ENCODE measurements at places on chromosomes 16 and 17. TPM values are rescaled to one million over a fixed set of nuclear protein-coding genes. Genes with fewer than 3 reads are reported as not detected.

The ITGAL gene
- total RNA-seq, result not detected

The PROCA1 gene
- 0.53 TPM for total RNA-seq

DNA sequence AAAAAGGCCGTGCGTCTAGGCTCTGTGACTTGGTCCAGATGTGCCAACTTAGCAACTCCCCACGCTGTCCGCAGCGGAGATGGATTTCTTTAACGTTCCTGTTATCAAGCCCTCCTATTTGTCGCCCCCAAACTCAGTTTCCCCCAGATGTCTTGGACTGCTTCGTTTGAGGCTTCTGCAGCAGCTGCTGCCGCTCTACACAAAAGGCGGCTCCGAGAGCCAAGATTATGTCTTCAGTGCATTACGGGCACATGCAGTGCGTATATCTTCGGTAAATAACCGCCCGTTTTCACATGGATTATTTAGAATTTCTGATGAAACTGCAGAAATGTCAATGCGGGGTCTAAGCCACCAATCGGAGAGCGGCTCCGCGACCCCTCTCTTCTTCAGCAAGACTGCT, 240.6 kb upstream of the ZFHX3 start:
- no peak for DNase-seq

The NLK gene
- 19.3 TPM for total RNA-seq

DNA sequence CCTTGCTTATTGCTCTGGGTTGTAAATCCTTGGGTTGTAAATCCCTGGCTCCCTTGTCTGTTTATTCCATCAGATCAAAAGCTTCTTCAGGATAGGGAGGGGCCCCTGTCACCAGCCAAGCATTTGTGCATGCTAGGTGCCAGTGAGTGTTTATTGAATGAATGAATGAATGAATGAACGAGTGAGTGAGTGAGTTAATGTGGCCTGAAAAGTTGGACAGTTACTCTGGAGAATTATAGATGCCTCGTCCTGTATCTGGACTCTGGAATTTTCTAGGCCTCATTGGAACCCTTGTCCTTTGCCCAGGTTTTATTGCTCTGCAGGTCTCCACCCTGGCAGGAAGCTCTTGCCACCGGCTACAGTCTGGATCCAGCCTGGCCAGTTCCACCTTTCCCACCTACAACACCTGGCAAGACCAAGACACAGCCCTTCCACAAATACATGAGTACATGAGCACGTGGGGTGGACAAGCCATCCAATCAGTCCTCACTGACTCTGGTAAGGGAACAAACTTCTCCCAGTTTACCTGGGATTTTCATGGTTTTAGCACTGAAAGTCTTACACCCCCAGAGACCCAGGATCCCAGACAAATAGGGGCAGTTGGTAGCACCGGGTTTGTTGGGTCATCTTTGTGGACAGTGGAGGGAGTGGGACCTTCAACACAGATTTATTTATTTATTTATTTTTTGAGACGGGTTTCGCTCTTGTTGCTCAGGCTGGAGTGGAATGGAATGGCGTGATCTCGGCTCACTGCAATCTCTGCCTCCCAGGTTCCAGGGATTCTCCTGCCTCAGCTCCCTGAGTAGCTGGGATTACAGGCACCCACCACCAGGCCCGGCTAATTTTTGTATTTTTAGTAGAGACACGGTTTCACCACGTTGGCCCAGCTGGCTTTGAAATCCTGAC, 14.7 kb upstream of the CDH1 start:
- no peak for DNase-seq

DNA sequence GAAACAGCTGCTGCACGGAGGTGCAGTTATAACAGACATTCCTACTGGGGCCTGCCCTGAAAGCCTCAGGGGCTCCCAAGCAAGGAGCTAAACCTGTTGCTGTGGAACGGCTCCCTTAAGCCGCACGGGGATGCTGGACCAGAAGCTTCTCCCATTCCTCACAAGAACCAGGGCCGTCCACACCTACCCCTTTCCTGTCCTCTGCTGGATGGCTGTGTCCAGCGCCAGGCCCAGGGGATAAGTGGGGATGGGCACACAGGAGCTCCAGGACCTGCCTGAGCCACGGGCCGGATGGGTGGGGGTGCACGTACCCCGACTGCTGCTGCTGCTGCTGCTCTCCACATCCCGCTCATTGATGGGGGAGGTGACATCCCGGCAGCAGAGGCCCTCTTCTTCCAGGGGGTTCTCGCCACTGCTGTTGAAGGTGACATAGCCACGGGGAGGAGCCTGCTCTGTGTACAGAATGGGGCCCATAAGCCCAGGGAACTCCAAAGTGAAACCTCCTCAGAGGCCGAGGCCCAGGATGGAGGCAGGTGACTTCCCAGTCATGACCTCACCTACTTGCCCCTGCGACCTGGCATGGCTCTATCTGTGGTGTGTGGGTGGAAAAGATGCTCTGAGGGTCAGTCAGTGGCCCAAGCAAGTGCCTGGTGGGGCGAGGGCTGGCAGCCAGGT, 8.6 kb downstream of the NUDT16L1 start:
- DNase-seq, result no peak

DNA sequence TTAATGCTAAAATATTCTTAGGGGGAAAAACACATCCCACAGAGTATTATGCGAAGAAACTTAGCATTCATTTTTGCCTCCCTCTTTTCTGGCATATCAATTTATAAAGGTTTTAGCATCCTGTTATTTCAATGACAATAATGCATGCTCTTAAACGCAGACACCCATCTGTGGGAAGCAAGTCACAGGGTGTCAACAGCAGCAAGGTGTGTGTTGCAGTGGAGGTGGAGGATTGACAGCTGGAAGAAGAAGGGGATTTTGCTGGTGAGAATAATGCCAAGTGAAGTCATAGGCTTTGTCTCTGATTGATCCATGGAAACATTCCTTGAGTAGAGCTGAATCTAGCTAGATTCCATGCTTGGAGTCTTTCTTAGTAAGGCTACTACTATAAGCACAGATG, 498.1 kb downstream of the NPIPA7 start:
- no peak for DNase-seq

The TMC5 gene
- total RNA-seq, result not detected

- DNase-seq, result peak; percentile 100
Measured at GRCh38 chr17:47279062-47279801, 25.6 kb downstream of the ITGB3 start.

The NME1 gene
- total RNA-seq, result 437 TPM

- DNase-seq, result no peak
Measured at GRCh38 chr17:40864661-40865390, 2.2 kb downstream of the KRT12 start.

- DNase-seq, result no peak
Measured at GRCh38 chr16:15897834-15898254, 9.4 kb upstream of the CEP20 start.

DNA sequence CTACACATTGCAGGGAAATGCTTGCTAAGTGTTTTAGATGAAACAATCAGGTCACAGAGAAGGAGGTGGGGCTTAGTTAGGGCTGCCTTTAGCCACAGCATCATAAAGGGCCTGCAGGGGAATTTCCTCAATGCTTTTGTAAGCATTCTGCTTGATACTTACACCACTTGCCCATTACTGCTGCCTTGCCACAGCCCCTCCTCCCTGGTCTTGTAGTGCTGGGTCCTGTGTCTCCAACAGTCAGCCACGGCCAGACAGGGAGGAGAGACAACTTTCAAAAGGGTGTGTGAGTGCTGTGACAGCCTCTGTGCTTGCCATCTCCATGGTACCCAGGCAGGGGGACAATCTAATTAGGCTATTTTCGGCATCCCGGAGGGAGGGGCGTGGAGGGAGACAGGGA, 111.2 kb downstream of the SHISA9 start:
- no peak for DNase-seq

- DNase-seq, result peak; percentile 87
Measured at GRCh38 chr16:4410335-4411075, 5.9 kb downstream of the CORO7 start.

- no peak for DNase-seq
Measured at GRCh38 chr17:82000803-82001570, 21.7 kb downstream of the CENPX start.

The GNG13 gene
- not detected for total RNA-seq

- no peak for DNase-seq
Measured at GRCh38 chr16:30077656-30078055, 1.9 kb downstream of the PPP4C start.

GRCh38 chr17:36940313-36941264, 3.3 kb downstream of the LHX1 start:
- DNase-seq, result no peak

GRCh38 chr16:10694830-10695229, at the start of gene TEKT5:
Gene TEKT5, minus strand, starts transcription at chr16:10694930. Its CDS starts 57 bp downstream, at chr16:10694873.
- no peak for DNase-seq

- no peak for DNase-seq
Measured at GRCh38 chr17:50263331-50264262, 10.7 kb upstream of the TMEM92 start.

DNA sequence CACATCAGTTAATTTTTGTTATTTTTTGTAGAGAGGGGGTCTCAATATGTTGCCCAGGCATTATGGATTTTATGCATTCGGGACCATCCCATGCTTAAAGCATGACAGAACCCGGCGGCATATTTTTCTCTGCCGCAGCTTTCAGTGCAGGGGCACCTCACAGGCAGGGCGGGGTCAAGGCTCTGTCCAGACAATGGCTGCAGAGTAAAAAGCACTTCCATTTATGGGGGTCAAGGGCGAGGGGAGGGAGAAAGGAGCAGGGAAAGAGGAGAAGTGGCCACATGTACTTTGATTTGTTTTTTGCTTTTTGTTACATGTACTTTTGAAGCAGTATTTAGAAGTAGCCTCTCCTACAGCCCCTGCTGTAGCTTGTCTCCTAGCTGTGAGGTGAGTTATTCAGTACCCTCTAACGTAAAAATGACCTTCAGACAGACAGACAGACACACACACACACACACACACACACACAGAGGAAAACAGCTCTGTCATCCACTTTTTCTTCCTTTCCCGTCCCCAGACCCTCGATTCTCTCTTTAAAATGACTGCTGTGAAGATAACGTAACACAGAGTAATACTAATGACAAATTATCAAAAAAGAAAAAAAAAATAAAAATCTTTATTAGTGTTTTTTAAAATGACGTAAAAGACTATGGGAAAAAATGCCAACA, 856 bp upstream of the SCPEP1 start:
- no peak for DNase-seq

DNA sequence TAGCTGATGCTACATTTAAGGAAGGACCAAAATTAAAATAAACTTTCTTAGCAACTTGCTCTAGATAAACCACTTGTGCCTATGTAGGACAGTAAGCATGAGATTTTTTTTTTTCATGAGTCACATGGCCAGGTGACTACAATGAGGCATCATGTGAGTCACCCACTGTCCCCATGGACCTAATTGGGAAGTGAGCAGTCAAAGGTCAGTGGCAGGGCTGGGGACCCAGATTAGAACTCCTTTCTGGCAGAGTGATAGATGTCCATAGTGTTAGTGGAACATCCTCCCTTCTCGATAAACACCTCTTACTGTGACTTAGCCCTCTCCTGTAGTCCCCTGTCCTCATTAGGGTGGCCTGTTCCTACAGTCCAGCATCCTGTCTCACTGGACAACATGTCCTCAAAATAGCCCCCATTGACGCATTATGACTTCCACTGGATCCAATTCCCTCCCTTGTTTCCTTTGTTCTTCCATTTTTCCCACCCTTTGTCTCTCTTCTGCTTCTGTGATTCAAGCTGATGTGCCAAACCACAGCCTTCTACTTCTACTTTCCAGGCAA, 12.4 kb downstream of the ITGB3 start:
- peak; percentile 89 for DNase-seq

The SLC6A4 gene
- total RNA-seq, result not detected

The SLC9A5 gene
- total RNA-seq, result 1.2 TPM

DNA sequence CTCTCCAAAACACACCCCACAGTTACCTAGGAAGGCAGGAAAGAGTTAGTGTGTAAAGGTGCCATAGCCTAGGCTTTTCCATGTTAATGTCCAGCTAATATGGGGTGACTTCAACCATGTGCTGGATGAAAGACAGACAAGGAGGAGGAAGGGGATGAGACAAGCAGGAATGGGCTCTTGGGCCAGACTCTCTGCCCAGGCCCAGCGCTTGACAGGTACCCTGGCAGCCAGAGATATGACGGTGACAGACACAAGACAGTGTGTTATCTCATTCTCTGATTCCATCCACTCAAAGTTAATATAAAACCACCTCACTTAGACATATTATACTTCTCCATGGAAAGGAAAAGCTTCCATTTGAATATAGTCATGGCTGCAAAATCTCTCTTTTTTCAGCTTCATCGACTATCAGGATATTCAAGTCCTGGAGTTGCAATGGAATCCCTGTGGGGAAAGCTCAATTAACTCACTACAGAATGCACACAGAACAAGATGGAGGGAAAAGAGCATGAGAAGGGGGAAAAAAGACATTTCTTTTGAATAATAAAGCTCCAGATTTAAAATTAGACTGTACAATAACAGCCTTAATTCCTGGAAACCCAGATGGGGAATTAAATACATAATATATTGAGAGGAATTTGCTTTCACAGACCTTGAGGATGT, 596.7 kb downstream of the TOX3 start:
- no peak for DNase-seq

GRCh38 chr17:10631048-10631700, 25.9 kb downstream of the MYH3 start:
- no peak for DNase-seq

The TAT gene
- total RNA-seq, result not detected

GRCh38 chr16:71674229-71674628, 48.2 kb downstream of the MARVELD3 start:
- no peak for DNase-seq

The TBC1D3K gene
- total RNA-seq, result not detected

- DNase-seq, result no peak
Measured at GRCh38 chr16:70399381-70399780, 39.5 kb downstream of the ST3GAL2 start.

- no peak for DNase-seq
Measured at GRCh38 chr16:27241658-27242057, 26.9 kb downstream of the NSMCE1 start.

GRCh38 chr16:51150165-51150887, 744 bp downstream of the SALL1 start:
- peak; percentile 57 for DNase-seq

GRCh38 chr16:81484908-81485624, 40.5 kb downstream of the CMIP start:
- DNase-seq, result no peak

The FA2H gene
- total RNA-seq, result not detected

The TM4SF5 gene
- total RNA-seq, result not detected

The NATD1 gene
- 0.22 TPM for total RNA-seq

- DNase-seq, result no peak
Measured at GRCh38 chr17:74243013-74243755, 29.8 kb downstream of the TTYH2 start.

The KDM8 gene
- total RNA-seq, result 2.5 TPM

GRCh38 chr16:28283798-28284577, 8.3 kb upstream of the SBK1 start:
- no peak for DNase-seq

- DNase-seq, result no peak
Measured at GRCh38 chr17:55774846-55775271, 24.0 kb downstream of the PCTP start.

DNA sequence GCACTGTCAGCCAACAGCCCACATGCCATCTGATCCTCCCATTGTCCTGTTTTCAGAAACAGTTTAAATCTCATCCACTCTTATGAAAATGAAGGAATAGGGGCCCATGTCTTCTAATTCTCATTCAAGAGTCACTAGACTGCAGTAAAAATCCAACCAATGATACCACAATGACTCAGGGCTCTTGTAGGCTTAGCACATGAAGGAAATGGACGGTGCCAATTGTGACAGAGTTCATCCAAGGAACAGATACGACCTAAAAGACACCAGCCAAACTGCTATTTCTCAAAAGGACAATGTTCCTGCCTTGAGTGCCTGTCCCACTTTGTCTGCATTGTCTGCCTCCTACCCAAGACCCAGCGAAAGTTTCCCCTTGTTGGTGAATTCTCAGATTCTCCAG, 204.8 kb upstream of the COX10 start:
- no peak for DNase-seq

All from SJSA1 (cell line).